ENCODE measurements at places on chromosomes 7 and 10.

DNA sequence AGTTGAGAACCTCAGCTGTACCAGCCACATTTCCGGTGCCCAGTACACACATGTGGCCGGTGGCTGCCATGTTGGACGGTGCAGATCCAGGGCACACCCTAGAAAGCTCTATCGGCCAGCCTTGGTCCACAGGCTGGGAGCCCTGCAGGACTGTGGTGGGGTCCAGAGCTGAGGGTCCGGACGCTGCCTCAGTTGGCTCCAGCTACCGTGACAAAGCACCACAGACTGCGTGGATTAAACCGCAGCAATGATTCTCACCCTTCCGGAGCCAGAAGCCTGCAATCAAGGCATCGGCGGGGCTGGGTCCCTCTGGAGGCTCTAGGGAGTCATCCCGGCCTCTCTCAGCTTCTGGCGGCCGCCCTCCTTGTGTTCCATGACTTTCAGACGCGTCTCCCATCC lies 50.1 kb downstream of the PDGFA start:
- DNase-seq: no peak

DNA sequence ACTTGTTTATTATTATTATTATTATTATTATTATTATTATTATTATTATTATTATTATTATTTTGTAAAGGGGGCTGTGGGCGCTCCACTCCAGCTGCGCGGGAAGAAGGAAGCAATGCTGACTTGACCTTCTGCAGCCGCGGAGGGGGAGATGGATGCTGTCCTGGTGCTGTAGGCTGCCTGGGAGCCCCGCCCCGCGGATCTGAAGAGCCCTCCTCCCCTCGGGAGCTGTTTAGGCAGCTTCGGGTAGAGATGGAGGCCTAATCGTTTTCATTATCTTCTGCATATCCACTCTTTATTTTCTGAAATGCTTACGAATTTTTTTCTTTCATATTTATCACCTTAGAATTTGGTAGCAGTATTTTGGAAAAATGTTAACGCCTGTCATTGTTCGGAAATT lies 101.2 kb upstream of the KLF6 start:
- no peak for DNase-seq

DNA sequence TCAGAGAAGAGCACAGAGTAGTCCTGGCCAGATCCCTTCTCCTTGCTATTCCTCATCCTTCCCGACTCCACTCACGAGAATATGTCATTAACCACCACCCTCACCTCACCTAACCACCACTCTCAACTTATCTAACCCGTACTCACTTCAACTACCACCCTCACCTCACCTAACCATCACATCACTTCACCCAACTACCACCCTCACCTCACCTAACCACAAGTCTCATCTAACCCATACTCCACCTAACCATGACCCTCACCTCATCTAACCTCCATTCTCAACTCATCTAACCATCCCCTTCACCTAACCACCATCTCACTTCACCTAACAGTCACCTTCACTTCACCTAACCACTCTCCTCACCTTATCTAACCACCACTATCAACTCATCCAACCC lies 85.0 kb downstream of the VIPR2 start:
- no peak for DNase-seq

GRCh38 chr10:1972406-1972805 lies 235.1 kb upstream of the ADARB2 start:
- no peak for DNase-seq

GRCh38 chr10:114663626-114664025 lies 5.6 kb upstream of the ABLIM1 start:
- DNase-seq: no peak

GRCh38 chr7:76294344-76295024 lies 8.0 kb upstream of the HSPB1 start:
- no peak for DNase-seq

- no peak for DNase-seq
Measured at GRCh38 chr10:6142644-6143043, 53.8 kb downstream of the RBM17 start.

GRCh38 chr10:5448333-5449001 lies 36.1 kb downstream of the NET1 start:
- DNase-seq: no peak
